ENCODE measurements at places on chromosomes 1 and 21.

- DNase-seq: no peak
These were observed 6.8 kb downstream of the RGS5 start for GRCh38 chr1:163195728-163196448.

DNA sequence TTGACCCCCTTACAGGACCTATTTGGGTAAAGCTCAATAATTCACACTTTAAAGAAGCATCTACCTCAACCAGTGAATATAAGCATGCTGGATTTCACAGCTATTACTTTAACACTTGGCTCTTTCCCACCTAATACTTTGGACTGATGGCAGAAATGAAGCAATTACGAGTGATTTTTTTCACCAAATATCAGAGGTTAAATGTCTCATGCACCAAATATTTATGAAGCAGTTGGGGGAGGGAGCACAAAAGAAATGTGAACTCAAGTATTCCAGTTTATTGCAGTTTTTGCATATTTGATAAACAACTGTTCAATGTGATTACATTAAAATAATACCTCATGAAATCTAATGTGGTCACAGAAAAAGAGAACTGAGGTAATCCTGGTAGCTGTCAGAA, 223.6 kb downstream of the LRRC7 start:
- no peak for DNase-seq

- no peak for DNase-seq
These were observed 29.4 kb upstream of the TTC34 start for GRCh38 chr1:2830761-2831425.

GRCh38 chr1:76287917-76288316, 213.4 kb downstream of the ST6GALNAC3 start:
- no peak for DNase-seq

DNA sequence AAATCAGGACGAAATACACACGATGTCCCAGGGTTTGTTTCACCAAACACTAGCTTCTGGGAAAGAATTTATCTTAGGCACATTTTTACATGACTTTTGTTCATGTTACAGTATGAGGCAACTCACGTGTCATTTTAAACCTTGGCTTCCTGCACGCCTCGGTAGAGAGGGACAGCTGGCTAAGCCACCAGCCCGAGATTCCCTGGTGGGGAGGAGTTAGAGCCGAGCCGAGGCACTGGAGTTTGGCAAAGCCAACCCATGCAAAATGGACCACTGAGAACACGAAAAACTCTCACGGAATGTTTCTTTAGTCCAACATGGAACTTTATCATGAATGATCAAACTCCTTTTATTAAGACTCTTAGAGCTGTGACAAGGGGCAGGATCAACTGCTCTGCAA, 240.0 kb downstream of the DYRK1A start:
- no peak for DNase-seq

- no peak for DNase-seq
These were observed 71.5 kb downstream of the CLCA4 start for GRCh38 chr1:86618358-86618757.

GRCh38 chr1:181391301-181391900, 91.9 kb upstream of the CACNA1E start:
- DNase-seq: no peak

GRCh38 chr1:200496937-200497336, 87.1 kb upstream of the ZNF281 start:
- no peak for DNase-seq

DNA sequence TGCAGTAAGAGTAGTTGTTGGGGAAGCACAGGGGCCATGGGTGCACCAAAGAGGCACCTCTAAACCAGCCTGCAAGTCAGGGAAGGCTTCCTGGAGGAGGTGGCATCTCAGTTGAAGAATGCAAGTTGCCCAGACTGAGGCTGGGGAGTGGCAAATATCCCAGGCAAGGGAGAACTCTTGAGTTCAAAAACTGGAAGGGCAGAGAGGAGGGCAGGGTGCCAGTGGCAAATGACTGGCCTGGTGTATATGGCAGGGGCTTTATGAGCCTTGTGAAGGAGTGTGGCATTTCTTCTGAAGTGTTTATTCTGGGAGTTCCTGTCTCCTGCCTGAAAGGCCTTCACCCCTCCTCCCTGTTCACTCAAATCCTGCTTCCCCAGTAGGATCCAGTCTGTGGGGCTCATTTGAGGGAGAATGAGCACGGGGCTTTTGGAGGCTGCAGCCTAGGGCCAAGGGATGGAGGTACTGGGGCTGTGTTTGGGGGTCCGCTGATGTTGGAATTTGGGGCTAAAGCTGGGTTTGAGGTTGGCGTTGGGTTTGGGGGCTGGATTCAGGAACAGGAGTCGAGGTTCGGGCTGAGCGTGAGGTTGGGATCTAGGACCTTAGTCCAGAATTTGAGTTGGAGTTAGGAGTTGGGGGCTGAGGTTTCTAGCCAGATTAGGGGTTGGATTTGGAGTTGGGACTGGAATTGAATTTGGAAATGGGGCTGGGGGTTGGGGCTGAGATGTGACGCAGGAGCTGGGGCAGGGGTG, at the start of gene TMEM125:
Gene TMEM125, plus strand, starts transcription at position 357 of the 749 bp plus-strand sequence. CDS start 2,740 bp downstream, outside the sequence.
- DNase-seq: no peak

GRCh38 chr1:68936530-68936929, 439.6 kb upstream of the DEPDC1 start:
- no peak for DNase-seq

GRCh38 chr1:9086045-9086444, 16.6 kb upstream of the SLC2A5 start:
- no peak for DNase-seq

DNA sequence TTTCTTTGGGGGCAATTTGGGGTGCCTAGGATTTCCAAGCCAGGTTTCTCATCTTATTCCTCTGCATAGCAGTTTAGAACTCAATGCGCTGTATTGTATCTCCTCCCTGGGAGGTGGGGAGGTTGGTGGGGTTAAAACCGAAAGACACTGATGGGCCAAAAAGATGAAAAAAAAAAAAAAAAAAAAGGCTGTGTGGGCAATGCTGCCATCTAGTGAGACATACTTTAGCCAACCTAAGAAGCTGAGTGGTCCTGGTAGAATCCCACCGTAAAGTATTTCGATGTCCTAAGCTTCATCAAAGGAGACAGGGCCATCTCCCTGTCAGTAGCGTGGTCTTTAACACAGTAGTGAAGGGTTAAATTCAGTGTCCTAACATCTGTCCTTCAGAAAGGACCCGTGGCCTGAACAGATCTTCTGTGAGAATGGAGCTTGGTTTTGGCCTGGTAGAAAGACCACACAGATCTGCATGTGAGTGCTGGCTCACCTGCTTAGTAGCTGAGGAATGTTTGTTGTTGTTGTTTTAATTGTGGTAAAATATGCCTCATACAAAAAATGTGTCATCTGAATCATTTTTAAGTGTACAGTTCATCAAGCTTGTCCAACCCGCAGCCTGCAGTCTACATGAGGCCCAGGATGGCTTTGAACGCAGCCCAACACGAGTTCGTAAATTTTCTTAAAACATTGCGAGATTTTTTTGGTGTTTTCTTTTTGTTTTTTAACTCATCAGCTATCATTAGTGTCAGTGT, 226.2 kb downstream of the KIF26B start:
- peak; percentile 26 for DNase-seq

- DNase-seq: no peak
These were observed 17.3 kb upstream of the LRP8 start for GRCh38 chr1:53344921-53345838.

DNA sequence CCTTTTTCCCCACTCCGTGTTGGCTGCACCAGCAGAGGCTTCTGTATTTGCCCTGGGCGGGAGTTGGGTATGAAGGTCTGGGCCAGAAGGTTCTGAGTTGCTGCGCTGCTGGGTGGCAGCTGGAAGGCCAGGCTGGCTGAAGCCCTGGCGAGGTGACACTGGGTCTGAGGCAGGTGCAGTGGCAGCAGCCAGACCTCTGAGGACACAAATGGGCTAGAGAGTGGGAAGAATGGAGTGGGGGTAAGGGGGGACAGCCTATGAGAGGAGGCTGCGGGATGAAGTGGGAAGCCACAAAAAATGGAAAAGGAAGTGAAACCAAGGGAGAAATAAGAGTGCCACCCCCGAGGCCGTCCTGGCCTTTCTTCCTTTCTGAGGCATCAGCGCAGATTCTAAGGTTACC, 53.2 kb downstream of the STX6 start:
- DNase-seq: no peak

DNA sequence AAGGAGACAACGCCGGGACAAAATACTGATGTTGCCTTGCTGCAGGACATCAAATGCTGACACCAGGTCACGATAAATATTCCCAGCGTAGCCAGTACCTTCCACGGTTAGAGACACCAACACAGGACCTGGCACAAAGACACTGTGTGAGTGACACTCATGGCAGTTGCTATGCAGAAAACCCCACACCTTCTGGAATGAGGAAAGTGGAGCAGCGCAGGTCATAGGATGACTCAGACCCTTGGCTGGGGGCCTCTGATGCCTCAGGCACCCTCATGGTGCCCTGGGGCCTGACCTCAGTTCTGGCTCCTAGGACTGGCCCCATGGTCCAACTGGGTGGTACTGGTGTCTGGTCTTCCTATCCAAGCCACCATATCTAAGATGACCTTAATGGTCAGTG, 7.0 kb downstream of the DCST2 start:
- DNase-seq: no peak

DNA sequence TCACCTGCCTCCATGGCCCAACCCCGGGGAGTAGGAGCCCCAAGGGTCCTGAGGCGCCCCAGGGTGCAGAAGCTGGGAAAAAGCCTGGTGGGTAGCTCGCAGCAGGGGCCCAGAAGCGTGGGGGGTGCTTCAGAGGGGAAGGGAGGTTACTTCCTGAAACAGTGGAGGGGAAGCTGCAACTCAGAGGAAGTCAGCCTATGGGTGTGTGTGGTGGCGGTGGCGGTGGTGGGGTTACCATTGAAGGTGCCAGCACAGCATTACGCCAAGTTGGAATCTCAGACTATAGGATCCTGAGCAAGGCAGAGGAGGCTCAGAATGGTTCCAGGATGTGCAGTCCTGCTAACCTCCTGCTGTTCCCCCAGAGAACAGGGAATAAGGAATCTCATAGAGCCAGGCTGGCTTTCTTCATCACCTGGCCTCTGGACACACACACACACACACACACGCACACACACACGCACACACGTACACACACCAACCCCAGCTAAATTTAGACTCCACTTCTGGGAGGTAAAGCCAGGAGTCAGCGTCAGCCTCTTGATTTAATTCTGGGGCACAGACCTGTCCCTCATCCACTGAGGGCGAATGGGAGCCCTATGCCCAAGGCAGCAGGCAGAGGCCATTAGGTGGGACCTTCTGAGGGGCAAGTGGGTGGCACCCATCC, 1.3 kb downstream of the DENND4B start:
- DNase-seq: no peak

DNA sequence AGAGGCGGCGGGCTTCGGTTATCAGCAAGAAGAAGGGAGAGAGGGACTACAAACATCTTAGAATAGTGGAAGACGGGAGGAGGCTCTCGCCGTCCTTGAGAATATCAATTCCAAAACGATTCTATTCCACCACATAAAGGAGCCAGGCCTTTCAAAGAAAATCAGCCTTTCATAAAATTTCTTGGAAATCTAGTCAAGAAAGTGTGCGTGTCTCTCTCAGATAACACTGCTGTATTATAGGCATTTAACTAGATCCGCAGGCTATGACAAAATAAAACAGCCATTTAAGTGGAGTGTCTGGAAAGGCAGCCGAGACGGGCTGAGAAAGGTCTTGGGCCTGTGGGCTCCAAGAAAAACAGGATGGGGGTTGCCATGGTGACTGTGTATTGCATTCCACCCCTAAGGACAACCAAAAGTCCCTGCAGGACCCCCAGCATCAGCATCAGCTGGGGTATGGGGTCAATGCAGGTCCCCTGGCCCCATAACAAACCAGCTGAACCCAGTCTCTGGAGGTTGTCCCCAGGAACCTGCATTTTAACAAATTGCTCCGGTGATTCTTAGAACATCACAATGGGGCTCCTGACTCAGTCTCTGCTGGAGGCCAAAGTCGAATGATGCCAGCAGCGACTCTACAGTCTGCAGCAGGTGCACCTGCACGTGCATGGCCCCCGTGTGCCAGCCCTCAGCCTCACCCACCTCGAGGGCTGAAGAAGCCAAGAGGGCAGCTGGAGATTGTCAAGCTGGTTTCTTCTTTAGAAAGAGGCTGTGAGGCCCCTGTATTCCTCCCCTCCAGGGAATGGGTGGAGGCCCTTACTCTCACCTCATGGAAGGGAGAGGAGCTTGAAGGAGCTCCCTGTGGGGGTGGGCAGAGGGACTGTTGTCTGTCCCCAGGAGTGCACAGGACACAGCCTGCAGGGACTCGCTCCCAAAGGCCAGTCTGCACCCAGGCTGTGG, 287.4 kb downstream of the NPHP4 start:
- no peak for DNase-seq

GRCh38 chr1:3640121-3640837, 9.6 kb downstream of the WRAP73 start:
- no peak for DNase-seq

- no peak for DNase-seq
These were observed 111.6 kb upstream of the PDE4B start for GRCh38 chr1:65681096-65681495.

DNA sequence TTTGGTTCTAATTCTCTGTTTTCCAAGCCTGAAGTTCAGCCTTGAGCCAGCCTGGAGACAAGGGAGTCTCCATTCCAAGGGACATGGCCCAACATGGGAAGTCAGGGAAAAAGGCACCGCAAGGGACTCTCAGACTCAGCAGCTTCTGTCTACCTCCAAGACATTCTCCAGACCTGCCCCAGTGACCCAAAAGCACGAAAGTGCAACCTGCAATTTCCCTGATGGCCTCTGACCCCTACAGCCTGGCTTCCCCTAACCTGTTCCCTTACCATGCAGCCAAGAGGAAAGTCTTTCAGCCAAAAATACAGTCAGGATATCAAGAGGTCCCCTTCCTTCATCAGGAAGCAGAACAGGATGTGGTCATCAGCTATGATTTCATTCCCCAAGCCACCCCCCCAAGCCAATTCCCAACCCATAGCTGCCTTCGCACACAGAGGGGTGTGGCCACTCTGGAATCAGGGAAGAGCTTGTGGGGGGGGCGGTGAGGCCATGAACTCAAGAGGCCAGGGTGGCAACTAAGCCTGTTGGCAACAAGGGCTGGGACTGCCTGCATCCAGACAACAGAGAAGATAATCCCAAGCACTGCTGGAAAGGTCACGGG, 59.2 kb downstream of the TIAM1 start:
- DNase-seq: no peak

DNA sequence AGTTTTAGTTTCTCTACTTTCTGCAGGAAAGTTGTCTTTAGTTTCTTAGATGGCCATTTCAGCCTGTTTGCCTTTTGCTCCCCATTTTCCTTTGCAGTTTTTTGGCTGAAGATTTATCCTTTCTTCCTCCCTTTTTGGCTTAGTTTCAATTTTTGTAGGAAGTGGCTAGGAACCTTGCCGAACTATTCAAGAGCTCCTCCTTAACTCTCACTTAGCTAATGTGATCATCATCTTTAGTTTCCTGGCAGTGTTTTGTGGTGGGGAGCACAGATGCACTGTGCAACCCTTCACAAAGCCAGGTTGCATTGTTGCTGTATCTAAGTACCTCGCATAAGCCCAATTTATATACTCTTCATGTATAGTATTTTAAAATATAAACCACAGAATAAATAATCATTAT, 28.8 kb upstream of the CCDC181 start:
- no peak for DNase-seq

DNA sequence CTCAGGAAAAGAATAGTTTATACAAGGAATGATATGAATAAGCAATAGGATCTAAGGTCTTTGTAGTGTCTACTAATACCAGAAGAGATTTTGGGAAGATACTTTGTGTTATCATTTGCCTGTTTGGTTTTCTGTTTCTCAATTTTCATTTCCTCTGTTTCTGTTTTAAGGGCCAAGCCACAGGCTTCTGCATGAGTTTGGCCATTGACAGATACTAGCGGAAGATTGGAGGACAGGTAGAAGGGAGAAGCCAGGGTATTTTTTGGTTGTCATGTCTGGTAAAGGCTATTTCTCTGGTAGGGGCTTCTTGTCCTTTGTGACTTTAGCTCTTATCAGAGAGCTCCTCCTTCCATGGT, 51.4 kb downstream of the HS2ST1 start:
- no peak for DNase-seq

GRCh38 chr21:45451771-45452182, 46.8 kb downstream of the COL18A1 start:
- no peak for DNase-seq
